ENCODE measurements at places on chromosomes 4 and X.

- DNase-seq = no peak
- peak overlapping the region; percentile 97 for H3K4me3 ChIP-seq
- no peaks in the 10 kb centered on the region for H3K36me3 ChIP-seq
- no peaks in the 10 kb centered on the region for H3K27me3 ChIP-seq
These were observed 1.0 kb upstream of the PPP2R3B start for GRCh38 chrX:387729-388128.

GRCh38 chrX:20471483-20471882 lies 204.8 kb upstream of the RPS6KA3 start:
- DNase-seq = no peak
- no peaks in the 10 kb centered on the region for H3K36me3 ChIP-seq
- no peak overlapping the region for H3K27ac ChIP-seq
- H3K27me3 ChIP-seq = no peaks in the 10 kb centered on the region

DNA sequence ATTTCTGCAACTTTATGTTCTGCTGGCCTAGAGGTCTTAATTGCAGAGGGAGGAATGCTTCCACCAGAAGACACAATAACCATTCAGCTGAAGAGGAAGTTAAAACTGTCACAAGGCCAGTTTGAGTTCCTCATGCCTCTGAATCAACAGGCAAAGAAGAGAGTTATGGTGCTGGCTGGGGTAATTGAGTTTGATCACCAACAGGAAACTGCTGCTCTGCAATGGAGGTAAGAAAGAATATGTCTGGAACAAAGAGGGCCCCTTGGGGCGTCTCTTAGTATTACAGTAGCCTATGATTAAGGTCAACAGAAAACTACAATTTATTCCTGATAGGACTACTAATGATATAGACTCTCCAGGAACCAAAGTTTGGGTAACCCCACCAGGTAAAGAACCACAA lies 744.0 kb downstream of the FSTL5 start:
- no peak overlapping the region for H3K27ac ChIP-seq
- H3K4me1 ChIP-seq = no peaks in the 10 kb centered on the region
- no peaks in the 10 kb centered on the region for H3K27me3 ChIP-seq
- H3K4me3 ChIP-seq = no peak overlapping the region
- no peak for DNase-seq
- no peaks in the 10 kb centered on the region for H3K36me3 ChIP-seq

DNA sequence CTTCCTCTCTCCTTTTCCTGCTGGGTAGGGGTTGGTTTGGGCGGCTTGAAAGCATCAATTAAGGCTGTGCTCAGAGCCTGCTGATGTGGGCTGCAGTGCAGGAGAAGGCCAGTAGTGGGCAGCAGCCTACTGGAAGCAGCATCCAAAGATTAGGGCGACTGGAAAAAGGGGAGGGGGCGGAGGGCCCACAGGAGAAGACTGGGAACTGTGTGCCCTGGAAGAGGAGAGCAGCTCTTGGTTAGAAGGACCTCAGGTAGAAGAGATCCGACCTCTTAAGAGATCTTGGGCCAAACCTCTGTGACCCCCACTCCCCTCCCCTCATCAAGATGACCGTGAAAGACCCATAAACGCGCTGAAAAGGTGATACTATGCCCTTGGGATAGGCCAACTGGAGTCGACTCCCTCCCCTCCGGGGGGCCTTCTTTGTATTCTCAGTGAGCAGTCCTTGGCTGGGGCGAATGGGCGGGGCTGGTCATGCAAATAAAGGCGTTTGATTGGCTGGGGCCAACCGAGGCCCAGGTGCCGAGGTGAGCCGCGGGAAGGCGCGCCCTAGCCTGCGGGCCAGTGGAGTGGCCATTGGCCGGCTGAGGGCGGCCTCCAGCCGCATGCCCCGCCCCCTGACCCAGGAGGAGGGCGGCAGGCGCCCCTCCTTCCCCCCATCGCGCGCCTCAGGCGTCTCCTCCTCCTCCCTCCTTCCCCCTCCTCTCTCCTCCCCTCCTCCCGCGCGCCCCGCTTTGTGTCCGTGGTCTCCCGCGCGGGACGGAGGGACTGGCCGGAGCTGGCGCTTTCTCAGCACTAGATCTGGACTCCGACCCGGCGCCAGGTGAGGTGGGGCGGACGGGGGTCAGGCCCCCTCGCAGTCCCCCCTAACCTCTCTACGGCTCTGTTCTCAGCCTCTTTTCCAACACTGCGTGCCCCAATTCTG lies 10.1 kb downstream of the DLG3 start:
- peak overlapping the region; percentile 85 for H3K27ac ChIP-seq
- H3K27me3 ChIP-seq = peaks cover 3% of the 10 kb centered on the region
- peak overlapping the region; percentile 86 for H3K4me3 ChIP-seq

DNA sequence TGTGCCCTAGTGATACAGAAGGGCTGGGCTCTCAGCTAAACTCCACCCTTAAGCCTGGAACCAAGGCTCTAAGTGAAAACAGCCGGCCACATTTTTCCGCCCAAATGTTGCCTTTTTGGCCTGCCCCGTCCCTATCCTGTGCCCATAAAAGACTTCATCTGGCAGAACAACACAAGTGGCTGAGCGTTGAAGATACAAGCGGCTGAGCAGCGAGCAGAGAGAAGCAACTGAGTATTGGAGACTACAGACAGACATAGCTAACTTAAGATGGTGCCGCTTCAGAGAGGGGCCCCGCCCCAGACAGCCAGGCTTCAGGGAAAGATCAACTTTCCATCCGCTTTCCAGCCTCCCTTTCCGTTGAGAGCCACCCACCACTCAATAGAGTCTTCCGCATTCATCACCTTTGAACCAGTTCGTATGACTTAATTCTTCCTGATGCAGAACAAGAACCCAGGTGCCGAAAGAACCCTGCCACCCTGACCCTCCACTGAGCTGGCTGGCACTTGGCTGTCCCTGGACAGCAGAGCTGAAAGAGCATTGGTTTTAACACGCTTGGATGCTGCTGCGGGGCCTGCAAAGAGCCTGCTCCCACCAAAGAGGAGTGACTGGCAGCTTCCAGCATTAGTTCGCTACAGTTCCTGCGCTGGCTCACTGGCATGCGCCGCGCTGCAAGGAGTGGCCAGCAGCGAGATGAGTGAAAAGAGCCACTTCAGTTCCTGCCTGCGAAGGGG lies 853.2 kb upstream of the INTU start:
- peaks cover 8% of the 10 kb centered on the region for H3K36me3 ChIP-seq
- DNase-seq = no peak
- H3K4me3 ChIP-seq = no peak overlapping the region
- H3K4me1 ChIP-seq = no peaks in the 10 kb centered on the region
- no peak overlapping the region for H3K27ac ChIP-seq
- no peaks in the 10 kb centered on the region for H3K27me3 ChIP-seq

DNA sequence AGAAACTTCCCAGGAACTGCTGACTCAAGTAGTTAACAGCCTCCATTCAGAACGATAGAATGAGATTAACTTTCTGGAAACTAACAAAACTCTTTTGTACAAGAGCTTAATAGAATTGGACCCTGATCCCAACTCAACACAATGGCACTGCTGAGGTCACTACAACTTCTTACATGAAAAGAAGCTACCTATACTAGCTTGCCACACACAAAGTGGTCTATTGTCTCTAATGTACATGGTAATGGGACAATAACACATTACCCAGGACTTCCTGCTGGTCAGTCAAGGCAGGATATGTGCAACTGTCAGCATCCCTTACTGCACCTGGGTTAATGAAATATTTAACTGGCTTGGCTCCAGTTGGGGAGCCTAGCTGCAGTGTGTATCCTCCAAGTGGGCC lies 56.2 kb downstream of the BRCC3 start:
- no peak overlapping the region for H3K27ac ChIP-seq
- peaks cover 2% of the 10 kb centered on the region for H3K27me3 ChIP-seq
- no peak overlapping the region for H3K4me3 ChIP-seq
- H3K4me1 ChIP-seq = no peaks in the 10 kb centered on the region

GRCh38 chrX:12174358-12174757 lies 36.1 kb downstream of the FRMPD4 start:
- no peaks in the 10 kb centered on the region for H3K36me3 ChIP-seq
- no peaks in the 10 kb centered on the region for H3K27me3 ChIP-seq
- H3K4me1 ChIP-seq = no peaks in the 10 kb centered on the region
- no peak for DNase-seq
- H3K4me3 ChIP-seq = no peak overlapping the region

DNA sequence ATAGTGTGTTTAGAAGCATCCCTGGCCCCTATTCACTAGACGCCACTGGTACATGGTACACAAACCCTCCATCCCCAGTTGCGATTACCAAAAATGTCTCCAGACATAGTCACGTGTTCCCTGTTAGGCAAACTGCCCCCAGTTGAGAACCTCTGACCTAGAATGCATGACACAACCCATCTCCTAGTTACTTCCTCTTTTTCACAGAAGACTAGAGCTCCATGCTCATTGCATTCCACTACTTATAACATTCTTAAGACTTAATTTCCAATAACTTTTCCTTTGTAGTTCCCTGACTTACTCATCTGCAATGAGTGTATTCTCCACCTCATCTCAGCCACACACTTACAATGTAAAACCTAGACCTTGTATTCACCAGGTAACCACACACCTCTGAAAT lies 68.6 kb downstream of the PRSS12 start:
- peaks cover 19% of the 10 kb centered on the region for H3K4me1 ChIP-seq
- H3K27me3 ChIP-seq = no peaks in the 10 kb centered on the region
- no peak overlapping the region for H3K27ac ChIP-seq
- H3K36me3 ChIP-seq = peaks cover 12% of the 10 kb centered on the region
- DNase-seq = no peak
- no peak overlapping the region for H3K4me3 ChIP-seq

DNA sequence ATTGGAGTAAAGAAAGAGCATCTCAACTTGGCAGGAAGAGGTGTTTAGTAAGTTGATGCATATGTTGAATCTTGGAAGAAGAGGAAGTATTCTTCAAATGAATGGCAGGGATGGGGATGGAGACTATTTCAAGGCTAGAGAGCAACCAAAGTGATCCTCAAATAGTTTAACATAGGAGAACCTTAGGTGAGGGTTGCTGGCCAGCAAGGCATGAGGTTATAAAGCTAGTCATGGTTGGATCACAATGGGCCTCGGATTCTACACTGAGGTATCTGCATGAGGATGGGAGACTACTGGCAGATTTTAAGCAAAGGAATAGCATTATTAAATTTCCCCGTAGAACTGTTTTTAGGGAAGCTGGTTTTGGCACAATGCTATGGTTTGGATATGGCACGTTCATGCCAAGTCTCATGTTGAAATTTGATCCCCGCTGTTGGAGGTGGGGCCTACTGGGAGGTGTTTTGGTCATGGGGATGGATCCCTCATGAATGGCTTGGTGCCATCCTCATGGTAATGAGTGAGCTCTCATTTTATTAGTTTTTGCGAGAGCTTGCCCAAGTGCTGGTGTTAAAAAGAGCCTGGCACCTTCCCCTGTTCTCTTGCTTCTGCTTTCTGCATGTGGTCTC lies 41.9 kb upstream of the ETNPPL start:
- no peaks in the 10 kb centered on the region for H3K4me1 ChIP-seq
- no peak for DNase-seq
- H3K4me3 ChIP-seq = no peak overlapping the region
- H3K36me3 ChIP-seq = no peaks in the 10 kb centered on the region
- peaks cover 11% of the 10 kb centered on the region for H3K27me3 ChIP-seq
- H3K27ac ChIP-seq = no peak overlapping the region

- H3K27me3 ChIP-seq = no peaks in the 10 kb centered on the region
- H3K36me3 ChIP-seq = no peaks in the 10 kb centered on the region
- H3K27ac ChIP-seq = no peak overlapping the region
- no peak for DNase-seq
- no peak overlapping the region for H3K4me3 ChIP-seq
These were observed 174.6 kb downstream of the VEGFC start for GRCh38 chr4:176618138-176618537.

DNA sequence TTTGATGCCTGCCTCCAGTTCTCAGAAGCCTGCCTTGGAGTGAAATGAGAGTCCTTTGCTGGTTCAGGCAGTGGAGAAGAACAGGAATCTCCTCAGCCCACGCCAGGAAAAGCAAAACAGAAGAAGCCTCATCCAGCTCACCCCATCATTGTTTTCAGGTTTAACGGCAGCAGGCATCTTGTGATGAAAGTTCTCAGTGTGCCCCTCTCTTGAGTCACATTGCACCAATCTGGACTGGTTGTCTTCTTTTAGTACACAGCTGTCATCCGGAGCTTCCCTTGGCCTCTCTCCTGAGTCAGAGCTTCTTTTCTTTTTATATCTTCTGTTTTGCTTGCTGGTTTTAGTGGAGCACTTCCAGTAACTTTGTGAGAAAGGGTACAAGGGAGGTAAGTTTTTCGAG lies 50.9 kb downstream of the TSPAN7 start:
- no peak overlapping the region for H3K27ac ChIP-seq
- H3K27me3 ChIP-seq = peaks cover 15% of the 10 kb centered on the region
- H3K4me1 ChIP-seq = no peaks in the 10 kb centered on the region

- H3K4me3 ChIP-seq = no peak overlapping the region
- no peaks in the 10 kb centered on the region for H3K4me1 ChIP-seq
- peaks cover 5% of the 10 kb centered on the region for H3K36me3 ChIP-seq
These were observed 753.0 kb upstream of the NDST4 start for GRCh38 chr4:115866364-115866896.

DNA sequence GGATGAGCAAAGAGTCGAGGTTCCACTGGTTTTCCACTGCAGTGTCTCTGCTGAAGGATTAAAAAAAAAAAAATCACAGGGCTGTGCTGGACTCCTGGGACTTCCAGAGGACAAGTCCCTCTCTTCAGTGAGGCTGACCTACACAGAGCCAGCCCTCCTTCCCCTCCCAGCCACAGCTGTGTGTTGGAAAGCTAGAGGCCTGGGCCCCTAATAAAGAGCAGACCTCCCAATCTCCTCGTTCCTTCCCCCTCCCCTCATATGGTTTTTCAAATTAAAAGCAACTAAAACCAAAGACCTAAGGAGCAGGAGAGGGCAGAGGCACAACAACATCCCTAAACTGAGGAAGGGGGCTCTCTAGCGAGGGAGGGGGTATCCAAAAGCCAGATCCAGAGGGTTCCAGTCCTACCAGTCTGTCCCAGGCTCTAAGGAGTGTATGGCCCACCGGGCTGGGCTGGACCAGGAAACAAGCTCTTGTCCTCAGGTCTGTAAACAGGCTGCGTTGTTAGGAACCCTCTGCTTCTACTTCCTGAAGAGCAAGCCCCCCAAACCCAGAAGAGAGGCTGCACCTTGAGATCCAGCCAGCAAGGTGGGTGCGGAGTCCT lies 4.0 kb upstream of the PDGFRA start:
- H3K27ac ChIP-seq = no peak overlapping the region
- peak overlapping the region; percentile 63 for H3K4me3 ChIP-seq
- DNase-seq = no peak

GRCh38 chrX:47178337-47178736 lies 15.3 kb upstream of the UBA1 start:
- DNase-seq = peak; percentile 44
- H3K27ac ChIP-seq = no peak overlapping the region
- H3K4me1 ChIP-seq = no peaks in the 10 kb centered on the region
- peaks cover 10% of the 10 kb centered on the region for H3K36me3 ChIP-seq

- no peak for DNase-seq
- no peak overlapping the region for H3K27ac ChIP-seq
- no peak overlapping the region for H3K4me3 ChIP-seq
- H3K4me1 ChIP-seq = no peaks in the 10 kb centered on the region
- H3K36me3 ChIP-seq = no peaks in the 10 kb centered on the region
These were observed 152.6 kb downstream of the MAGEB17 start for GRCh38 chrX:16319929-16320328.

DNA sequence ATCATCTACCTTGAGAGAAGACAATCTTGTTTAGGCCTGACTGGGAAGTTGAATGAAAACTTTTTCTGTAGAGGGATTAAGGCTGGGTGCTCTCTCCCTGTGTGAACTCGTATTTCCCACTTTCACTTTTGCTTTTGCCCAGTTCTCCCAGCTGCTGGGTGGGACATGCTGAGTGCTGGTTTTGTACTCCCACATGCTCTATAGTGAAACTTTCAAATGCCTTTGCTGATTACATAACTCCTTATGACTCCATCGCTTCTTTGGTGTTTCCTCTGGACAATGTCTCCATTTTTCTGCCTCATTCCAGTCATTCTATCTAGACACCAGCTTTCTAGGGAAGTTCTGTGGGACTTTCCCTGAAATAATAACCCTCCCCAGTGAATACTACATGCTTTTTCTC lies 100.5 kb downstream of the CLNK start:
- peaks cover 16% of the 10 kb centered on the region for H3K4me1 ChIP-seq
- no peaks in the 10 kb centered on the region for H3K36me3 ChIP-seq
- no peaks in the 10 kb centered on the region for H3K27me3 ChIP-seq
- no peak overlapping the region for H3K4me3 ChIP-seq
- no peak for DNase-seq
